Effector memory CD8-positive, alpha-beta T cell (primary cell): ENCODE measurements at places on chromosomes 12 and 14.

DNA sequence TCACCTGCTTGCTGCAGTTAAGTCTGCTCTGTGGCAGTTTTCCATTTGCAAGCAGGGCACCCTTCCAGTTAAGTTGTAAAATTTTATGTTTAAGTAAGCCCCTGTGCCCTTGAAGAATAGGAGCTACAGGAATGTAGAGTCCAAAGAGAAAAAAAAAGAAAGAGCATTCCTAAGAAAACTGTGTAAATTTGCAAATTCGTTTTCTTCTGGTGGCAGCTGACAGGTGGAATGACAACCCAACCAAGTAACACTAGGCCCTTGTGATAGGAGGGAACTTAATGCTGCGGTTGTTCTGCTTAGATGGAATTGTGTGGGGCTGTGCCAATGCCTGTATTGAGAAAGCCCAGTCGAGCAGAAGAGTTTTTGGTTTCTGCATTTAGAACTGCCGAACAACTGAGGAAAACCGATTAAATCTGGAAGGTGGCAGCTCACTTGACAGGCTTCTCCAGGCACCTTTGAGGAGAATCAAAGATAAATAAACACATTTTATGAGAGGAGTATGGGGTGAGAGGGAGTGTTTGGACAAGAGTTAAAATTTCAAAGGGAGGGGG, 280.0 kb downstream of the RAD51B start:
- no peak overlapping the region for H3K27ac ChIP-seq
- H3K36me3 ChIP-seq: no peaks in the 10 kb centered on the region
- H3K4me1 ChIP-seq: no peaks in the 10 kb centered on the region
- DNase-seq: no peak
- H3K27me3 ChIP-seq: no peaks in the 10 kb centered on the region

GRCh38 chr12:68591734-68592418, 18.8 kb upstream of the RAP1B start:
- peaks cover 5% of the 10 kb centered on the region for H3K36me3 ChIP-seq
- H3K27ac ChIP-seq: peak overlapping the region; percentile 87
- peaks cover 22% of the 10 kb centered on the region for H3K4me1 ChIP-seq
- no peaks in the 10 kb centered on the region for H3K27me3 ChIP-seq

DNA sequence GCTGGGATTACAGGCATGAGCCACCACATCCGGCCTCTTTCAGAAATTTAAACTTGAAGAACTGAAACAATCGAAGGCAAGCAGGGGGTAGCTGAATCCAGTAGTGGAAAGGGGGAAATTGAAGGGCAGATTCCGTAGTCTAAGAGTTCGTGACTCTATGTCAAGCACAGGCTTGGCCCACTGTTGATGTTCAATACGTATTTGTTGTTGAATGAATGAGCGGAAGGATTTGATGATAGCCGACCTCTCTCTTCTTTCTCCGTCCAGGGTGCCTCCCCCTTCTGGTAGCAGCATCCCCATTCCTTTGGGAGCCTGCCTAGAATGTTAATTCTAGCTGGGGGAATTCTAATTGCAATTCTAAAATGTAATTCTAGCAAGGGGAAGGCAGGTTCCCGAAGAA, 59.8 kb upstream of the MED13L start:
- H3K4me1 ChIP-seq: no peaks in the 10 kb centered on the region
- H3K36me3 ChIP-seq: no peaks in the 10 kb centered on the region
- no peak overlapping the region for H3K27ac ChIP-seq
- H3K4me3 ChIP-seq: no peak overlapping the region
- no peak for DNase-seq

GRCh38 chr12:114841557-114842251, 157.7 kb upstream of the TBX3 start:
- no peak overlapping the region for H3K27ac ChIP-seq
- no peak overlapping the region for H3K4me3 ChIP-seq
- H3K4me1 ChIP-seq: no peaks in the 10 kb centered on the region
- no peak for DNase-seq

DNA sequence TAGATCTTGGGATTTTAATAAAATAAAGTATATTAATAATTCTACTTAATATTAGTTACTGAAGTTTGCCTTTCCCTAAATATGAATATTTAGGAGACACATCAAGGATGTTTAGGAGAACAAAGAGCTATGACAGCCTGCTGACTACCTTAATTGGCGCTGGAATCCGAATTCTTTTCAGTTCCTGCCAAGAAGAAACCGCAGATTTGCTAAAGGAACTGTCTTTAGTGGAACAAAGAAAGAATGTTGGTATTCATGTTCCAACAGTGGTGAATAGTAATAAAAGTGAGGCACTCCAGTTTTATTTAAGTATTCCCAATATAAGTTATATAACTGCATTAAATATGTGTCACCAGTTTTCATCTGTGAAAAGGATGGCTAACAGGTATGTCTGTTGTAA, 54.5 kb downstream of the MIS18BP1 start:
- no peak for DNase-seq
- no peak overlapping the region for H3K27ac ChIP-seq
- H3K4me1 ChIP-seq: no peaks in the 10 kb centered on the region
- no peak overlapping the region for H3K4me3 ChIP-seq
- peaks cover 13% of the 10 kb centered on the region for H3K36me3 ChIP-seq

DNA sequence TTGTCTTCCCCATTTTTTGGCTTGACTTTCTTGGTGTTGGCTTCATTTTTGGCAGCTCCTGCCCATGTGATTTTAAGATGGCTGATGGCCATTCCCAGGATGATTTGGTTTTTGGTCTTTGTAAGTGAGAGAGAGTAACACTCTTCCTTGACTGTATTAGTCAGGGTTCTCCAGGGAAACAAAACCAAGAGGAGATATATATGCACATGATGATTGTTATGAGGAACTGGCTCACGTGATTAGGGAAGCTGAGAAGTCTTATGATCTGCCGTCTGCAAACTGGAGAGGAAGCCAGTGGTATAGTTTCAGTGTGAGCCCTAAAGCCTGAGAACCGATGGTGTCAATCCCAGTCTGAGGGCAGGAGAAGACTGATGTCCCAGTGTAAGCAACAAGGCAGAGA, 146.6 kb downstream of the NRXN3 start:
- no peak overlapping the region for H3K4me3 ChIP-seq
- no peaks in the 10 kb centered on the region for H3K36me3 ChIP-seq
- peaks cover 26% of the 10 kb centered on the region for H3K27me3 ChIP-seq
- DNase-seq: no peak
- H3K4me1 ChIP-seq: no peaks in the 10 kb centered on the region

- H3K36me3 ChIP-seq: peaks cover 7% of the 10 kb centered on the region
- no peaks in the 10 kb centered on the region for H3K27me3 ChIP-seq
- H3K27ac ChIP-seq: no peak overlapping the region
- no peak for DNase-seq
- no peak overlapping the region for H3K4me3 ChIP-seq
Observed at GRCh38 chr14:95541346-95541745, 6.5 kb downstream of the GLRX5 start.

DNA sequence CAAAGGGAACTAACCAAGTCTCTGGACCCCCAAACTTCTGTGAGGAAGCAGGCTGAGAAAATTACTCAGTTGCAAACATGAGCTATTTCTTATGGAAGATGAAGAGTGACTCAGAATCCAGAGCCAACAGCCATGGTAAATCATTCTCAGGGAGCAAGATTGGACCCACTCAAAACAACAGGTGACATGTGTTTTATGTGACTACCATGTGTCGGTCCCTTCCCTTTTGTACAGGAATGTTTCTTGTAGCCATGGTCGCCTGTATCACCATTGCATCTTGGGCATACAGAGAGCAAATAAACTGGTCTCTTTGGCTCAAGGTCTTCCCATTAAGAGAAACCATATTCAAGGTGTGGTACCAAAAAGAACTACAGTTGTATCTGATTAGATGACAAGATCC, 75.4 kb upstream of the COCH start:
- H3K4me1 ChIP-seq: no peaks in the 10 kb centered on the region
- H3K27me3 ChIP-seq: peaks cover 31% of the 10 kb centered on the region
- DNase-seq: no peak
- H3K27ac ChIP-seq: no peak overlapping the region
- no peak overlapping the region for H3K4me3 ChIP-seq
- H3K36me3 ChIP-seq: no peaks in the 10 kb centered on the region

- no peak for DNase-seq
- no peaks in the 10 kb centered on the region for H3K36me3 ChIP-seq
- peak overlapping the region; percentile 89 for H3K27ac ChIP-seq
- no peak overlapping the region for H3K4me3 ChIP-seq
- no peaks in the 10 kb centered on the region for H3K27me3 ChIP-seq
- H3K4me1 ChIP-seq: peaks cover 13% of the 10 kb centered on the region
Observed at GRCh38 chr12:75944905-75945432, 86.6 kb downstream of the PHLDA1 start.

DNA sequence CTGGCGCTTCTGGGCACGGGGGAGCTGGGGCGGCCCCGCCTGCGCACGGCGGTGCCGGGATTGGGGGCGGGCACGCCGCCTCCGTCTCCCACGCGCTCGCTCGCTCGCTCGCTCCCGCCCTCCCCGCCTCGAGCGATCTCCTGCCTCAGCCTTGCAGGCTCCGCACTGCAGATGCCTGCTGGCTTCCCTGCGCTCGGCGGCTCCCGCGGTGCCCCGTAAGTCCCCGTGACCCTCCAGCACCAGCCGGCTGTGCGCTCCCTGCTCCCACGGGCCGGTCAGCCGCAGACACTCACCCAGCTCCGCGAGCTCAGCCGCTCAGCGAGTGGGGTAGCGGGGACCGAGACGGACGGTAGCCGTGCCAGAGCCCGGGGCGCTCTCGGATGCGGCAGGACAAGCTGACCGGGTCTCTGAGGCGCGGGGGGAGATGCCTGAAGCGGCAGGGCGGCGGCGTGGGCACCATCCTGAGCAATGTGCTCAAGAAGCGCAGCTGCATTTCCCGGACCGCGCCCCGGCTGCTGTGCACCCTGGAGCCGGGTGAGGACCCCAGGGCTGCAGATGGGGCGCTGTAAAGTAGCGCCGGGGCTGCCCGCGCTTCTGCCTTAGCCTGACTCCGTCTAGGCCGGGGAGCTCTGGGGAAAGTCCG, at the start of gene TBC1D30:
Gene TBC1D30, plus strand, starts transcription at position 148 of the 643 bp plus-strand sequence. Its CDS starts 233 bp downstream, at position 381.
- peaks cover 13% of the 10 kb centered on the region for H3K4me1 ChIP-seq
- H3K36me3 ChIP-seq: no peaks in the 10 kb centered on the region
- H3K27me3 ChIP-seq: peaks cover 76% of the 10 kb centered on the region
- no peak for DNase-seq

DNA sequence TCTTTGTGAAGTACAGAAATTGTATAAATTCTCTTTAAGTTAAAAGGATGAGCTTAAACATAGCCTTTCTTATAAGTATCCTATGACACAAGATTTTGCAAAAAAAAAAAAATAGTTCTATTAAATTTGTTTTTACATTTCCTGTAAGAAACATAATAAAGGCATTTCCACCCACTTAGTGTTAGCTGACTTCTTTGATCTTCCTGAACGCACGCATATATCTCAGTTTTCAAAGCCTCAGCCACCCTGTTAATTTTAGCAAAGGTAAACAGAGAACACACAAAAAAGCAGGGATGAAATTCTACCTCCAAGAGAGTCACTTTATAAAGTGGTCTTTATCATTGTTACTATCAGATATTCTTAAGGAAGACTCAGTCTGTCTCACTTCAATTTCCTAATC, 277.9 kb downstream of the MED13L start:
- no peaks in the 10 kb centered on the region for H3K27me3 ChIP-seq
- H3K4me1 ChIP-seq: no peaks in the 10 kb centered on the region
- peak overlapping the region; percentile 46 for H3K27ac ChIP-seq
- no peak overlapping the region for H3K4me3 ChIP-seq
- no peak for DNase-seq
- peaks cover 40% of the 10 kb centered on the region for H3K36me3 ChIP-seq

DNA sequence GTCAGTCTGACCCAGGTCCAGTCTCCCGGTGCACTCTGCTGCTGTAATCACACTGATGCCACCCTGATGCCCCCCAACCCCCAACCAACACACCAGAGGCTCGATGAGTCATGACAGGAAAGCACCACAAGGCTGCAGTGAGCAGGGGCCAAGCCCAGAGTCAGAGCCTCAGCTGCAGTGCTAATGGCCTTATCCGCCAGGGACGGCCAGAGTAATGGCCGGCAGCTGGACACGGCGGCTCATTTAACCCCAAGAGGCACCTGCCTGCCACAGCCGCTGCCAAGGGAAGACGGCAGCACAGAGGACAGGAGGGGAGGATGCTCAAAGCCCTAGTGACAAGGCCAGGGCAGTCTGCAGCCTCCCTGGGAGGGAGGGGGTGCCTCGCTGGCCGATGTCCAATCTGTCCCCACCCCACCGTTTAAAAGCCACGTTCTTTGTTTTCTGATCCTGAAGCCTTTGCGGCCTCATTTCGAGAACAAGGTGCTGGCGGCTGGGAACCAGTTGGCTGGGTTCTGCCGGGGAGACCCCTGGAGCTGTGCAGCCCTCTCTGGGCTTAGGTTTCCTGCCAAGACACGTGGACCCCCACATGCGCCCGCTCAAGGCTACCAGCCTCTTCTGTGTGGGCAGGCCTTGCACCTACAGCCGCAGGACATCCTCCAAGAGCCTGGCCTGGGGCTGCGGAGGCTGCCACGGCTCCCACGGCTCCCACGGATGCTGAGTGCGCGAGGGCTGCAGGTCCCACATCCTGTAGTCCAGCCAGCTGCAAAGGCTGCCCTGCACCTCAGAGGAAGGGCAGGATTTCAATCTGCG, 13.1 kb downstream of the CCDC85C start:
- peaks cover 7% of the 10 kb centered on the region for H3K36me3 ChIP-seq
- H3K27ac ChIP-seq: no peak overlapping the region
- H3K4me1 ChIP-seq: peaks cover 22% of the 10 kb centered on the region
- H3K27me3 ChIP-seq: no peaks in the 10 kb centered on the region
- H3K4me3 ChIP-seq: no peak overlapping the region

- peaks cover 28% of the 10 kb centered on the region for H3K4me1 ChIP-seq
- H3K36me3 ChIP-seq: peaks cover 15% of the 10 kb centered on the region
- H3K27me3 ChIP-seq: no peaks in the 10 kb centered on the region
- H3K4me3 ChIP-seq: peak overlapping the region; percentile 54
Observed at GRCh38 chr14:39229222-39229543, 4.5 kb upstream of the MIA2 start.

- H3K4me1 ChIP-seq: peaks cover 2% of the 10 kb centered on the region
- H3K27me3 ChIP-seq: peaks cover 59% of the 10 kb centered on the region
- no peak for DNase-seq
- no peak overlapping the region for H3K27ac ChIP-seq
- H3K4me3 ChIP-seq: peak overlapping the region; percentile 71
Observed at GRCh38 chr14:103056322-103057027, 874 bp downstream of the CDC42BPB start.

GRCh38 chr12:66388517-66388916, 86.2 kb downstream of the HELB start:
- no peaks in the 10 kb centered on the region for H3K36me3 ChIP-seq
- H3K27ac ChIP-seq: no peak overlapping the region
- no peak overlapping the region for H3K4me3 ChIP-seq
- peaks cover 9% of the 10 kb centered on the region for H3K27me3 ChIP-seq
- no peak for DNase-seq
- H3K4me1 ChIP-seq: no peaks in the 10 kb centered on the region

GRCh38 chr12:75908961-75909605, 122.5 kb downstream of the PHLDA1 start:
- no peak overlapping the region for H3K27ac ChIP-seq
- H3K4me3 ChIP-seq: no peak overlapping the region
- H3K27me3 ChIP-seq: no peaks in the 10 kb centered on the region
- H3K36me3 ChIP-seq: no peaks in the 10 kb centered on the region

GRCh38 chr12:81811061-81811777, 52.1 kb upstream of the PPFIA2 start:
- no peaks in the 10 kb centered on the region for H3K36me3 ChIP-seq
- no peak overlapping the region for H3K4me3 ChIP-seq
- DNase-seq: no peak
- peaks cover 10% of the 10 kb centered on the region for H3K4me1 ChIP-seq

GRCh38 chr12:22100958-22101748, 55.1 kb downstream of the CMAS start:
- no peak overlapping the region for H3K27ac ChIP-seq
- peaks cover 32% of the 10 kb centered on the region for H3K27me3 ChIP-seq
- peak; percentile 27 for DNase-seq
- H3K4me3 ChIP-seq: no peak overlapping the region
- H3K4me1 ChIP-seq: no peaks in the 10 kb centered on the region
